ENCODE measurements at places on chromosomes 2 and 18. TPM values are rescaled to one million over a fixed set of nuclear protein-coding genes. Genes with fewer than 3 reads are reported as not detected.

CERKL gene
- polyA plus RNA-seq, result 0.05 TPM

CELF4 gene
- 1.6 TPM for polyA plus RNA-seq

- H3K27me3 ChIP-seq, result no peaks in the 10 kb centered on the region
- H3K4me1 ChIP-seq, result no peaks in the 10 kb centered on the region
- no peaks in the 10 kb centered on the region for H3K36me3 ChIP-seq
- no peak for DNase-seq
- H3K4me3 ChIP-seq, result no peak overlapping the region
- no peak overlapping the region for H3K27ac ChIP-seq
Observed at GRCh38 chr18:44849361-44849760, 168.7 kb downstream of the SETBP1 start.

DNA sequence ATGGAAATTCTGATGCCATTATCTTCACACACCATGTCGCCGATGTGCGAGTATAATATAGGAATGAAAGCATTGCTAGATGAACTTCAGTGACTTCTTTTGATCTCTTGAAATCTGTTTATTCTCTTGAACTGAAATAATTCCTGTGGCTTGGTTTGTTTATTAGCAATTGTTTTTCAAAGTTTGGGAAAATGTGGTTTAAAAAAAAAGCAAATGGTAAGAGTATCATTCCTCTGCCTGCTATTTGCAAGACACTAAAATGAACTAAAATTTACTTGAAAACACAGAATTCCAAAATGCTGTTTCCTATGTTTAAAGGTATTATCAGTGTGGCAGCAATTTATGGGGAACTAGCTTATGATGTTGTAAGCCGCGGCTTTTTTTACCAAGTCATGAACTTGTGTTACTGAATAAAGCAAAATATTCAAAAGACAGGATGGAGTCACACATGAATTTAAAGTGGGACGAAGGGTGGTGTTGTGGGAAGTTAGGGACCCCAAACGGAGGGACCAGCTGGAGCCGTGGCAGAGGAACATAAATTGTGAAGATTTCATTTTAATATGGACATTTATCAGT, 96.4 kb downstream of the COLEC12 start:
- no peaks in the 10 kb centered on the region for H3K36me3 ChIP-seq
- no peak overlapping the region for H3K4me3 ChIP-seq
- H3K4me1 ChIP-seq, result no peaks in the 10 kb centered on the region

DNA sequence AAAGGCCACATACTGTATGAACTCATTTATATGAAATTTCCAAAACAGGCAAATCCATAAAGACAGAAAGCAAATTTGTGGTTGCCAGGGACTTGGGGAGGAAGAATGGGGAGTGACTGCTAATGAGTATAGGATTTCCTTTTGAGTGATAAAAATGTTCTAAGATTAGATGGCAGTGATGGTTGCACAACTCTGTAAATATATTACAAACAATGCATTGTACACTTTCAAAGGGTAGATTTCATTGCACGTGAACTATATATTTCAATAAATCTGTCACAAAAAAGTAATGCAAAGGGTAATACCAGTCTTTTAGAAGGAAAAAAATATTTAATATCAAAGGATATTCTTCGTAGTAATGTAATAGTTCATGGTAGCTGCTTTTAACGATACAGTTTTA, 63.7 kb upstream of the PROKR1 start:
- no peak for DNase-seq
- no peaks in the 10 kb centered on the region for H3K27me3 ChIP-seq
- H3K27ac ChIP-seq, result no peak overlapping the region
- H3K36me3 ChIP-seq, result no peaks in the 10 kb centered on the region
- H3K4me3 ChIP-seq, result no peak overlapping the region

DNA sequence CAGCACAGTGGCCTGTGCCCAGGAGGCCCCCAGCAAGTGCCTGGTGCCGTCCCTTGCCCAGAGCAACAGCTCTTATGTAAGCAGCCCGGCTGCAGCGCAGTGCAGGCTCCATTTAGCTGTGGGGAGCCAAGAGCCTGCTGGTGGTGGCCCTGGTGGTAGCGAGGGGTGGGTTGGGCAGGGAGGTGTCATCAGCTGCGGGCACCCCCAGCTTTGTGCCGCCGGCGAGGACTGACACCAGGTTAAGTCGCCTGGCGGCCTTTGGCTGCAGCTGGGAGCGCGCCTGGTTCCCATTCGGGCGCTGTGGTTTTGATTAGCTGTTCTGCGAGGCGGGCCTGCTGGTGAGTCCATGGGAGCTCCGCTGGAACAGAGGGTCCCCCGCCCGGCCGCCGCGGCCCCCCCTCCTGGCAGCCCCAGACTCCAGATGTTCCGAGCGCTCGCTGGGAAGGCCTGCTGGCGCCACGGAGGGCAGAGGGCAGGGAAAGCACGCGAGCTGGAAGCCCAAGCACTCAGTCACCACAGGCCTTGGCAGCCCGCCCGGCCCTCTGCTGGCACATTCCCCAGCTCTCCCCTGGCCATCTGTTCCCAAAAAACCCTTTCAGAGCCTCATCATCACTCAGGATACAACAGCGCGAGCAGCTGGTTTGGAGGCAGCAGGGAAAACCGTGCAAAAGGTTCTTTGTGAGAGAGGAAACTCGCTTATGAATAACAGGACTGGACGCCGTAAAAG, 18.4 kb downstream of the ATOH8 start:
- H3K27me3 ChIP-seq, result peaks cover 26% of the 10 kb centered on the region
- no peaks in the 10 kb centered on the region for H3K4me1 ChIP-seq
- no peak overlapping the region for H3K4me3 ChIP-seq

RAB27B gene
- 0.05 TPM for polyA plus RNA-seq

GRCh38 chr2:101123795-101124471, 27.2 kb downstream of the TBC1D8 start:
- H3K27me3 ChIP-seq, result no peaks in the 10 kb centered on the region
- no peak overlapping the region for H3K27ac ChIP-seq
- H3K36me3 ChIP-seq, result no peaks in the 10 kb centered on the region
- DNase-seq, result no peak
- no peak overlapping the region for H3K4me3 ChIP-seq

DNA sequence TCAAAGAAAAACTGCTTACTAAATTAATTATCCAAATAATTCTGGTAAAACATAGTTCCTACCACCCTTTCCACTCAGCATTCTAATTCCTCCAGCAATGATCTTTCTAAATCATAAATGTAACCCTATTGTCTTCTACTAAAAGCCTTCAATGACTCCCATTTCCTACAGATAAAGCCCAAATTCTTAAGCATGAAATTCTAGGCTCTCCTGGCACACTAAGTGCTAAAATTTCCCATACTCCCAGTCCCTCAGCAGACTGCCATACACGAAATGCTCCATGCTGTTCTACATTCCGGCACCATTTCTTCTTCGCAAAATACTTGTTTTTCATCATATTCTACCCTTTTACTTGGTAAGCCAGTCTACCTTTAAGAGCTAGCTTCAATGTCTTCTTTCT, 96.9 kb downstream of the CHN1 start:
- no peak for DNase-seq
- no peaks in the 10 kb centered on the region for H3K4me1 ChIP-seq
- no peak overlapping the region for H3K4me3 ChIP-seq
- no peaks in the 10 kb centered on the region for H3K36me3 ChIP-seq
- no peak overlapping the region for H3K27ac ChIP-seq

DNA sequence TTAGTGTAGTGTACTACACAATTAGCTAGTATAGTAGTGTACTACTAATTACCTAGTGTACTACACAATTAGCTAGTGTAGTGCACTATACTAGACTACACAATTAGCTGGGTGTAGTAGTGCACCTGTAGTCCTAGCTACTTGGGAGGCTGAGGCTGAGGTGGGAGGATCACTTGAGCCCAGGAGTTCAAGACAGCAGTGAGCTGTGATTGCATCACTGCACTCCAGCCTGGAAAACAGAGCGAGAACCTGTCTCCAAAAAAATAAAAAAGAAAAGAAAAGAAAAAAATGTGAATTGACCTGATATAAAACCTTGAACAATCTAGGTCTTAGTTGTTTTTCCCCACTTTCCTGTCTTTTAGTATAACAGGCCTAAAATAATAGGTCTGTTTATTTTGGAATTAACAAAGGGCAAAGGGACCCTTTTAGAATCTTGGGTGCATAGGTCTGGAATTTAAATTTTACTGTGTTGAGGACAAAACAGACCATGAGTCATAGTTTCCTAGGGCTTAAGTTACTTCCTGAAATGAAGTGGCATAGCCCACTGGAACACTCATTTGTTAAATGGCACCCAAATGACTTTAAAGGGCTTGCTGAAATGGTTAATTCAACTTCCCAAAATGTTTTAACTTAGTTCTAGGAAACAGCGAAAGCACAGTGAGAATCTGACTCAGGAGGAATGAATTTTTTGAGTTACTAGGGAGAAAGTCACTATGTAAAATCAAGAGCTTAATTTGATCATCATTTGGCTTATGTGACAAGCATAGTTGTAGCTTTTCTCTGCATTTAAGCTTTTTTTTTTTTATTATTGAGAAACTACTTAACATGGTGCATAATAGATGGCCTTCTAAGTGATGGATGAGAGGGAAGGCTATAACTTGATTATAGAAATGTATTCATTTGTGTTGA, 50.7 kb upstream of the ARL5A start:
- H3K4me3 ChIP-seq, result no peak overlapping the region
- H3K36me3 ChIP-seq, result no peaks in the 10 kb centered on the region
- H3K27me3 ChIP-seq, result no peaks in the 10 kb centered on the region
- DNase-seq, result no peak

SPATA3 gene
- polyA plus RNA-seq, result not detected

DNA sequence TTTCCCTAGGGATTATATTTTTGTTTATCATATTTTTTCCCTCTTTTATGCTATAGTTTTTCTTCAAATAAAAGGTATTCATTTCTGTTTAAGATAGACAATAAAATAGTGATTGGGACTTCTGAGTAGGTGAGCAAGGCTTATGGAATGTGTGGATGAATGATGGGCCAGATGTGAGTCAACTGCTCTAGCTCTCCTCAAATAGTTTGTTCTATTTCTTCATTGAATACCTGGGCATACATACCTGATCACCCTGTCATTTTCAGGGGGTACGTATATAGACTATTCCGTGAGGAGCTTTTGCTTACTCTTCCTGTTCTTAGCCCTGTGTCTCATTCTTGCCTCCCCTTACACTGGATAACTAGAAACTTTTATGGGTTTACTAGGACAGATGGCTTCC, 41.9 kb downstream of the BABAM2 start:
- no peaks in the 10 kb centered on the region for H3K36me3 ChIP-seq
- H3K4me1 ChIP-seq, result no peaks in the 10 kb centered on the region
- no peaks in the 10 kb centered on the region for H3K27me3 ChIP-seq
- DNase-seq, result no peak
- no peak overlapping the region for H3K27ac ChIP-seq

All from H1 (cell line).